ENCODE measurements at places on chromosomes 1 and 21.

DNA sequence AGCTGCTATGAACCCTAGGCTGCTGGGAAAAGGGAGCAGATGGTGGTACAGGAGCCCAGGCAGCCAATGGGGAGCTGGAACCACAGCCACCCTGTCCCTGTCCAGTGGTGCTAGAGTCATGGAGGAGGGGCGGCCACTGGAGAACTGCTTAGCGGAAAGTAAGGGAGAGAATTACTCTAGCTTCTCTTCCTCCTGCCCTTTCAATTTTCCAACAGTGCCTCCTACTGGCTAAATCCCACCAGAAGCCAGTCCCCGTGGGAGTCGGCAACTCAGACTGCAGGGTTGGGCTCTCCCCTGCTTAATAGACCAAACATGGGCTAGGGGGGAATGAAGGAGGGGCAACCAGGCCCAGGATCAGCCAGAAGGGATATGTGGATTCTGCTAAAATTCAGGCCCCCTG, 154.5 kb downstream of the ACTL8 start:
- no peak for DNase-seq

GRCh38 chr1:234601301-234602017, 8.5 kb downstream of the IRF2BP2 start:
- peak; percentile 65 for DNase-seq

GRCh38 chr21:40853956-40854688, 7.2 kb upstream of the DSCAM start:
- DNase-seq: no peak

GRCh38 chr1:180849031-180849775, 63.5 kb upstream of the KIAA1614 start:
- no peak for DNase-seq

DNA sequence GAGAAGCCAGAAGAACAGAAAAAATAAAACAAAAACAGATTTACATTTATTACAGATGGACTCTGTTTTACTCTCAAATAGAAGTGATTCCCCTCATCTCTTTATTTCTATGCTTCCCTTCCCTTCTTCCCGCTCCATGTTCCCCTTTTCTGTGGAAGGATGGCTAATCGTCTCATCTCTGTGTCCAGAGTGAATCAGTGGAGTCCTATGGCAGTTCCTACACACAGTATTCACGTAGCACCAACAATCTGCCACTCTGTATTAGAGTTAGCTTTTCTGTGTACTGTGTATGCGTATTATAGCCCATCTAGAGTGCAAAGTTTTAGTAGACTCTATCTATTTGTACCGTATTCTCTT, 6.8 kb upstream of the ERO1B start:
- no peak for DNase-seq

- DNase-seq: no peak
Measured at GRCh38 chr1:54927472-54928240, 40.7 kb upstream of the DHCR24 start.

DNA sequence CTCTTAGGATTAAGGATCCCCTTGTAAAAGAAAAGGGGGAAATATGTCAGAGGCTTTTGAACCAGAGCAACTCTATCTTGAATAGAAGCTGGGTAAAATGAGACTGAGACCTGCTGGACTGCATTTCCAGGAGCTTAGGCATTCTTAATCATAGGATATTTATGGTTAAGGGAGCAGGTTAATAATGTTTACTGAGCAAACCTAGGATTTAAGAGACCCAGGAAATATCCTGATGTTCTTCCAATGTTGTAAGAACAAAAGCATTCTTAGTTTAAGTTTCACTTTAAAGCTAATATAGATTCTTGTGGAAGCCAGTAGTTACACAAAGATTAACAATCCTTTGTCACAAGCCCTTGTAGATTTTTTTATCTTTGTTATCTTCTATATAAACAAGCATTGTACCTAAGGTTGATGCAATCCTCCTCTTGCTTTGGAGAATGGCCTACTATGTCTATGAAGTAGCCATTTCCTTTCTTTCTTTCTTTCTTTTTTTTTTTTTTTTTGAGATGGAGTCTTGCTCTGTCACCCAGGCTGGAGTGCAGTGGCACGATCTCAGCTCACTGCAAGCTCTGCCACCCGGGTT, 570.2 kb upstream of the BEND5 start:
- DNase-seq: no peak

All from CD4-positive, alpha-beta T cell treated with Interleukin-2 at 100 ng/mL for 4 hours (primary cell).